ENCODE measurements at places on chromosomes 1 and 21.

- peak; percentile 68 for DNase-seq
Observed at GRCh38 chr1:31705080-31705866, 1.5 kb upstream of the COL16A1 start.

DNA sequence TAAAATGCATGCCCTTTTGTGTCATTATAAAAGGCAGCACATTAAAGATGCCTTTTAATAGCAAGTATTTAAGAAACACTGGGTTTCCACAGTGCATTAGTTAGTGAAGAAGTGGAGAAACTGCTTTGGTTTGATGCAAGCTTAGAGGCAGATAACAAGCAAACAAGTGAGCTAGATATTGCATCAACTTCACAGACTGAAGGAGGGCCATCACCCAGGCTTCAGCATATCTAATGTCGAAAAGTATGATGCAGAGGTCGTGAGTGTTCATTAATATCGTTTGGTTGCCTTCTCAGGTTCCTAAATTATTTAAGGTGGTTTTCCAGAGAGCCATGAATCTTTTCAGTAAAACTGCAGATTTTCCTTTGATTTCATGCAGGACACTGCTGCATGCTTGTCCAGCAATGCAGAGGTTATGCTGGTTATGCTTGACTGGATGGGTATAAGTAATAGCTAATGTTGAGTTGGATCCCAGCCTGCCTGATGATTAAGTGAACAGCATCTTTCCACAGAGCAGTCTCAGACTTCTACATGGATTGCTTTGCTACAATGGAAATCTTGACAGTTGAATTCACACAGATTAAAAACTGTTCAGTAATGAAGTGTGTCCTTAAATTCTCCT, 69.7 kb upstream of the IPO9 start:
- DNase-seq, result no peak

- DNase-seq, result no peak
Observed at GRCh38 chr21:45052960-45053359, 21.4 kb upstream of the ADARB1 start.

DNA sequence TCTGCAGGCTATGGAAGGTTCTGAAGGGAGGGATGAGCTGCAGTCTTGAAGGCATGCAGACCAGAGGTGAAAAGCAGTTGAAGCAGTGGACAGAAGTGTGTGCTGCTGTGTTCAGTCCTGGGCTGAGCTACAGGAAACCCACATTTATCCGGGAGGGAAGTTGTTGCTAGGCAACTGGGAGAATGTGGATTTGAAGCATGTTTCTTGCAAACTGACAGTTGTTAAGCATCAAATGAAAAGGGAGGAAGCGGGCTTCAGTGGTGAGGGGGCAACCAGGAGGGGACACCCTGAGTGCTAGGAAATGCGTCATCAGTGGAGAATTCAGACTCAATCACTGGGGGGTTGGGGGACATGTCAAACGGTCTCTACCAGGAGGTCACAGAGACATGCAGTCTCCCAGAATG, 28.7 kb downstream of the ABCA4 start:
- no peak for DNase-seq

- DNase-seq, result no peak
Observed at GRCh38 chr1:16117369-16117768, 38.5 kb downstream of the EPHA2 start.

- DNase-seq, result no peak
Observed at GRCh38 chr1:81121306-81121705, 679.4 kb upstream of the ADGRL2 start.

DNA sequence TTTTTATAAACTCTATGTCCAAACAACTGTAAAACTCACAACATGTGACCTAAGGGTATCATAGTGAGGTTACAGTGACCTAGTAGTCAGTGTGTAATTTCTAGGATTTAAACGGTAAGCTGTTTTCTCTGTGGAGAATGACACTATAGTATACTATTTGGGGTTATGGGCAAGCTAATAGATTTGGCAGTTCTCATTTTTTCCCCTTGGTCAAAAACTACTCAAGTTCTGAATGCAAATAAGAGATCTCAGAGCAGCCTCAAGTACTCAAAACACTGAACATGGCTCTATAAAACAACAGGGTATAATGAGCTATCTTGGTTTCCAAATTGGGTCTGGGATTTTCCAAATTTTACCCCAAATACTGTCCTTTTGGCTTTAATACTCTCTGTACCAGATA, 88.5 kb upstream of the HMCN1 start:
- DNase-seq, result no peak

DNA sequence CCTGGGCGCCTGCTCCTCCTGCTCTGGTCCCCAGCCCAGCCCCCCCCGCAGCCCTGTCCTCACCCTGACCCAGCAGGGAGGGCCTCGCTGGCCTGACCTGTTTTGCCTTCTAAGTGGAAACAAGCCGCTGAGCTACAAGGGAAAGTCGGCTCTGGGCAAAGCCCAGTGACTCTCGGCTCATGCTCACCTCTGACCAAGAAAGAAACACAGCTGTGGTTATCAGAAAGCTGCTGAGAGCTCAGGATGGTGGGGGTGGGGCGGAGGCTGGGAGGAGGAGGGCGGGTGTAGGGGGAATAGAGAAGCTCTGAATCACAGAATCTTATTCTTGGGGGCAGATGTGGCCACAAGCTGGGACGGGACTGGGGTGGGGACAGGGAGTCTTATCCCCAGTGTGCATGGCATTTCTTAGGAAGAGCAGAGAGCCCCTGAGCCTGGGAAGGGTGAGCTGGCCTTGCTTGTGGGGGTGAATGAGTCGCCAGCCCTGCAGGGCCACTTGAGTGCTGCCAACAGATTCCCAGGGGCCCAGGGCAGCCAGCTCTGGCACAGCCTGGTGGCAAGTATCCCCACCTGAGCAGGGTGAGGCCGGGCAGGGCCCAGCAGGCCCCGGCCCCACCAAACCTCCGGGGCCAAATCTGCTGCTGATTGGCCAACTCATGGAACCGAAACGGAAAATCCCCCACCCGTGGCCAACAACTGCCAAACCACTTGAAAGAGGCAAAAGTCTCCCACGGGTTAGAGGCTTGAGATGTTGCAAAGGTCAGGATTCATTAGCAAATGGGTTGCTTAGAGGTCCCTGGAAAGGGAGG, 120.6 kb downstream of the SPSB1 start:
- peak; percentile 58 for DNase-seq

DNA sequence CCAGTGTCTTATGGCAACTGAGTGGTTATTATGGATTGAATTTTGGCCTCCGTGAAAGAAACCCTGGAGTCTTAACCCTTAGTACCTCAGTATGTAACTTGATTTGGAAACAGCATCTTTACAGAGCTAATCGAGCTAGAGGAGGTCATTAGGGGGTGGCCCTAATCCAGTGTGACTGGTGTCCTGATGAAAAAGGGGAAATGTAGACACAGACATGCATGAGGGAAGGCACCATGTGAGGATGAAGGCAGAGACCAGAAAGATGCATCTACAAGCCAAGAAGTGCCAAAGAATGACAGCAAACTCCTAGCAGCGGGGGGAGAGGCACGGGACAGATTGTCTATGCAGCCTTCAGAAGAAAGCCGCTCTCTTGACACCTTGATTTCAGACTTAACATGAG, 14.7 kb downstream of the DOP1B start:
- DNase-seq, result no peak

DNA sequence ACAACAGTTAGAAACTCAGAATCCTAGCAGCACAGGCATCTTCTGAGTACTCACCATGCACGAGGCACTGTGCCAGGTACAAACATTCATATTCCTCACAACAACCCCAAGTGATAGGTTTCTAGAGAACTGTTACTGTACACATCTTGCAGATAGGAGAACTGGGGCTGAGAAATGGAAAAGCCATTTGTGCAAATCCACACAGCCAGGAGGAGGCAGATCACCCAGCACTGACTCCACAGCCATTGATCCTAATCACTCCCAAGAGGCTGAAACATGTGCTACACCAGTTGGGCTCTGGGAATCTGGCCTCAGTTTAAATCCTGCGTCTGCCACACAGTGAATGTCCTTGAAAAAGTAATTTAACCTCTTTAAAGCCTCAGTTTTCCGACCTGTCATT, 151.0 kb downstream of the ST6GALNAC5 start:
- no peak for DNase-seq

- no peak for DNase-seq
Observed at GRCh38 chr1:46421739-46422138, 27.6 kb downstream of the FAAH start.

DNA sequence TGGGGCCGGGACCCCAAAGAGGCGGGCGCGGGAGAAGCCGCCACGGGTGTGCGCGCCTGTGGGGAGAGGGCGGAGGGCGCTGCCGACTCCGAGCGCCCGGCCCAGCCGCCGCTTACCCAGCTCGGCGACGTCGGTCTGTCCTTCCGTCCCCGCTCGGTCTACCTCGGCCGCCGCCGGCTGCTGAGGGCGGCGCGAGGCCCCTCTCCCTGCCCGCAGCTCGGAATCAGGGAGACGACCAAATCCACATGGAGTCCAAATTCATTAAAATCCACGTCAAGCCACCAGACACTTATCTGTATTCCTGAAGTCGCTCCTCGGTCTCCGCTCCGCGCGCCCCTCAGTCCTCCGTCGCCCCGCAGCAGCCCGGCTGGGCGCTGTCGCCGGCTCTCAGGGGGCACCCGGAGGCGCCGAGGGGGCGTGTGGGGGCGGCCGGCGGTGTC, 637 bp downstream of the PLXNA2 start:
- DNase-seq, result no peak

GRCh38 chr1:37692834-37693175, 489 bp downstream of the CDCA8 start:
- no peak for DNase-seq

DNA sequence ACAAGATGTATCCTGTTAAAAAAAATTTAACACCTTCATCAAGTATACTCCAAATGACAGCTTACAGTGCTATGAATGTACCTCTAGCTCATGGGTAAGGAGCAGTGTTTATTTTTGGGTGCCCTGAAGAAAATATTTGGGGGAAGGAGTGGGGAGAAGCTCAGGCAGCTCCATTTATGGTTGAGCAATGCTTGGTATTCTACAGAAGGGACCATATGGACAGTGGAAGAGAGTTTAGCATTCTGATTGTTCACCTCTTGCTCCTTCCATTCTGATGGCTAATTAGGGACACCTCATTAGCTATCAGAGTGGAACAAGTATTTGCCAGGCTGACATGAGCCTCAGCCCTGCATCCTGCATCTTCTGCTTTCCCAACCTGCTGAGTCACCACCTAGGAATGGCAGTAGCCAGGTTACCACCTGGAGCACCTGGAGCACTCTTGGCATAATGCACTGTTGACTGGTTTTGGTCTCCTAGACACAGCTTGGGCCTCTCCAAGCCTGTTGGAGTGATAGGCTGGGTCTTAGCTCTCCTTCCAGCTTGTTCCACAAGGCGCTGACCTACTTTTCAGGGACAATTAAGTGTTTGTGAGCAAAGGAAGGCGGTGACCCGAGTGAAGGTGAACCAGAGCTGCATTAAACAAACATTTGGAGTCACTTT, 62.0 kb upstream of the MACF1 start:
- DNase-seq, result no peak

GRCh38 chr21:42312626-42313104, 2.5 kb downstream of the TFF3 start:
- DNase-seq, result no peak

- no peak for DNase-seq
Observed at GRCh38 chr1:152866321-152866720, 6.5 kb downstream of the LCE7A start.

GRCh38 chr21:37548521-37548981, 182.0 kb downstream of the DYRK1A start:
- DNase-seq, result no peak

- no peak for DNase-seq
Observed at GRCh38 chr21:32372755-32373154, 20.1 kb downstream of the URB1 start.

- DNase-seq, result no peak
Observed at GRCh38 chr1:244868484-244869363, 4.4 kb upstream of the HNRNPU start.

DNA sequence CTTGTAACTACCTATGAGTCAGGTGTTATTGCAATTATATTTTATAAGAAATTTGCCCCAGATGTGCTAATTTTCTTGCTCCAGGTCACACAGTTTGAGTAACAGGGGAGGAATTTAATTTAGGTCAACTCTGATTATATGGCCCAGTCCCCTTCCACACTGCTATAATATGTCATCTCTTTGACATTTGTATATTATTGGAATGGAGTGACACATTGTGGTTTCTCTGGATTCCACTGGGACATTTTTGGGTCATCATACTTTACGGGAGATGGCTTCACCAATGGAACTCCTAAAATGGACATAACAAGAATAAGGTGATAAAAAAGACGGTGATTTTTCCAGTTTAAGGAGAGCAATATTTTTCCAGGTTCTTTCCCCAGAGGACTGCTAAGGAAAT, 191.2 kb downstream of the DISC1 start:
- DNase-seq, result no peak

- no peak for DNase-seq
Observed at GRCh38 chr1:48263041-48263440, 40.5 kb downstream of the SLC5A9 start.

DNA sequence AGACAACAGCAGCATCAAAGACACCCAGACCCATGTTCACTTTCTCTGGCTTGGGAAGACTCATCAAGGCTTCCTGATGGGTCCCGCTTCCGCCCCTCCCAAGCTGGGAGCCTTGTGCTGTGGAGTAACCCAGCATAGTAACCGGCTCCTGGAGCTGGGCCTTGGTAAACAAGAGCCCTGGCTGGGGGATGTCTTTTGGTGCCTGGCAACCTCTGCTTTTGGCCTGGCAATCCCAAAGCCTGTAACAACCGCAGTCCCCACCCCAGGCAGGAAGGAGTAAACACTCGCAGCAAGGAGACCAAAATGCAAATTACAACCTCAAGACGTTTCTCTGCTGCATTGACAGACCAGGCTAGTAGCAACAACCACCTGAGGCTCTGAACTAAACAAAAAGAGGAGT, 16.9 kb upstream of the THRAP3 start:
- no peak for DNase-seq

DNA sequence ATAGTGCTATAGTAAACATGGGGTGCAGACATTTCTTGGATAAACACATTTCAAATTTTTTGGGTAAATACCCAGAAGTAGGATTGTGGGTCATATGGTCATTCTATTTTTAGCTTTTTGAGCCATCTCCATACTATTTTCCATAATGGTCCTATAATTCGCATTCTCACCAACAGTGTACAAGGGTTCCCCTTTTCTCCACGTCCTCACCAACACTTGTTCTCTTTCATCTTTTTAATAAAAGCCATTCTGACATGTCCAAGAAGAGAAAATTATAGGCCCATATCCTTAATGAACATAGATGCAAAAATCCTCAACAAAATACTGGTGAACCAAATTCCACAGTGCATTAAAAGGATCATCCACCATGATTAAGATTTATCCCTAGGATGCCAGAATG, 8.9 kb downstream of the STUM start:
- no peak for DNase-seq

- DNase-seq, result no peak
Observed at GRCh38 chr1:159991513-159991912, 37.5 kb upstream of the SLAMF9 start.

GRCh38 chr21:43333298-43334062, 93.5 kb downstream of the SIK1 start:
- no peak for DNase-seq

DNA sequence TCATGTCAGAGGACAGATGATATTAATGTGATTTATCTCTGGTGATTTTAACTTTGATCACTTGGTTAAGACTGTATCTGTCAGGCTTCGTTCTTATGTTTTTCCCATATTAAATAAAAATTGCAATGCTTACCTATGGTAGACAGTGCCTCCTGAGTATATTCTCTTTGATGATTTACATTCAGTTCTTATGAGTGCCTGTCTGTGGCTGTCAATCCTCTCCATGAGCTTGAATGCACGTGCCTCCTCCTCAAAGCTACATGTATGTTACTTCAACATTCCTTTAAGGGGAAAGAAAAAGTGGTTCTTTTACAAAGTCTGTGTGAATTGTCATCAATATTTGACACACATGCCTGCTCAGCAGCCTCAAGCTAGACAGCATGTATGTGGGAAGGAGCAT, 44.2 kb upstream of the RGS2 start:
- no peak for DNase-seq

- DNase-seq, result no peak
Observed at GRCh38 chr1:154788110-154788870, 81.8 kb downstream of the KCNN3 start.
